ENCODE measurements at places on chromosomes 11 and 22.

DNA sequence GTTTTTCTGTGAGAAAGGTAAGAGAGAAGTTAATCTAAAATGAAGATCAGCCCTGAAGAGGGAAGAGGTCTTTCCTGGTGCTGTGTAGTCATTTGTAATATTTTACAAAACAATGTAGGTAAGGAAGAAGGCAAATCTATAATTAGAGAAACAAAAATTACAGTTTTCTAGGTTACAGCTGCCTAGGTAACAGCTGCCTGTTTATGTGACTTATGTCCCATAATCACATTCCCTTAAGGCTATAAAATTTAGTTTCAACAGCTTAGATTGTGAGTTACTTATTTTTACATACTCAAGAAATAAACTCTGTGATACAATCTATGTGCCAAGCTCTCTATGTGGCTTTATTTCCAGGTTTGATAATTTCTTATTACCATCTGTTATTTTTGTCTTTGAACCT lies 19.8 kb downstream of the LUZP2 start:
- no peak for DNase-seq

DNA sequence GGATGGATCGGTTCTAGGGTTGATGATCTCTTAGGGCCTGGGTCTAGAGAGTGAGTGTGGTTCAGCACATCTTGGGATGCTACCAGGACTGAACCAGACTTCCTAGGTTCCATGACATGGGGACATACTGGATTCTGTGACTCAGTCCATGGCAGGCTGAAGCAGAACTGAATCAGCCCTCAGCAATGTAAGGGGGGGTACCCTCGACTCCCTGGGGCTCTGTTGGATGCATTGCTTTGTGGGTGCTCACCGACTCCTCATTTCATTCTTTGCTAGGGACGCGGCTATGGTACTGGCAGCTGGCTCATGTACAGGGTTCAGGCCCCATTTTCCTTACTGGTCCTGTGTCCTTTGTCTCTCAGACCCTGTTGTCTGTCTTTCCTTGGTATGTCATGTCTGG lies 733 bp upstream of the GRAMD1B start:
- DNase-seq = no peak

DNA sequence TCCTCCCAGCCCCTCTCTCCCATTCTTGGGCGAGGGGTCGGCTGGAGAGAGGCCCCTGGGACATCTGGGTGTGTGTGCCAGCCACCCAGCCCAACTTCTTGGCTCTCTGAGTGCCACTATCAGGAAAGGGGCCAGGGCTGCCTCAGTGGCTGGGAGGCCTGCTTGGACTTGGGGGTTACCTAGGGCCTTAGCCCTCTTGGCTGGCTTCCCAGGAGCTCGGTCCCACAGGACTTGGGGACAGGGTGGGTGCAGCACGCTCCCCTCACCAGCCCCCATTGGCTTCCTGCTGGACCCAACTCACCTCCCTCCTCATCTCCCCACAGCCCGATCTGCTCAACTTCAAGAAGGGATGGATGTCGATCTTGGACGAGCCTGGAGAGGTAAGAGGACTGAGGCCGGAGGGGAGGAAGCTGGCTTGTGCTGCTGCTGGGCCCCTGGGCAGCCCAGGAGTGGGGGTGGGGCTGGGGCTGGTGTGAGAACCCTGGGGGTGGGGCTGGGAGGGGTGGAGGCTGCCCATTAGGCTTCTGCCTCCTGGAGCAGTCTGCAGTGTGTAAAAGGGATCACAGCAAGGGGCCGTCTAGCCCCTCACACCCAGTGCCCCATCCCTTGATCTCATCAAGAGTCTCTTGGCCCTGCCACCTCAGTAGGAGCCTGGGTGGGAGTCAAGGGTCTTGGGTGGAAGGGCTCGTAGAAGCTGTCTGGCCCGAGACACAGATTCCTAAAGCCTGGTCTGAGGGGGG lies 54.8 kb downstream of the TRIOBP start:
- no peak for DNase-seq

DNA sequence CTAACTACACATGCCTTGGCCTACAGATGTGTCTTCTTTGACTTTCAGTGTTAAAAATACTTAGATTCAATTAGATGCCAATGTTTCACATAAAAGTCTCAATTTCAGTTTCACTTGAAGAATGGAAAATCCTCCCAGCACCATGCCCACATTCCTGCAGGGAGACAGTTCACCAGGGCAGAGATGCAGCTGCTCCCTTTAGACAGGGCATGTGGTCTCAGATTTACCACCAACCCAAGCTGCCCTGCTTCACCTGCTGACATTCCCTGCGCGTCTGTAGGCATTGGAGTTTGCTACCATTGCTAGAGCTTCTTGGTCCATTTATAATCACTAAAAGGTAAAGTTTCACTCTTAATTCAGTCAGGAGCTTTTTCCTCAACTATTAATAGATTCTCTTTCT lies 113.9 kb downstream of the ARFGAP2 start:
- DNase-seq = no peak

- DNase-seq = no peak
Measured at GRCh38 chr11:118214210-118214914, 10.4 kb downstream of the JAML start.

DNA sequence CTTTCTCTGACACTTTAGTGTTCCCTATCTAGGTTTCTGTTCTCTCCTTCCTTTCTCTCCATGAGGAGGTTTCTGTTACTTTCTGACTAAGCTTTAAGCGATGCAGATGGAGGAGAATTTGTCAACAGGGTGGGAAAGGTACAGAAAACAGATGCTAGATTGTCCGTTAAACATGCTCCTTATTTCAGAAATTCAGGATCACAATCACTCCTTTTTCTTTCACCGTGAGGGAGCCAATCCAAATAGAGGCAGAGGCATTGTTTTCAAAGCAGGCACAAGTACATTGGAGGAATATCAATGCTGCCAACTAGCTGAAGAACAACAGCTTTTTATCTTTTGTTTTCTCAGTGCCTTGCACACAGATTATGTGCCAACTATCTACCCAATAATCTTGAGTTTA lies 215.7 kb upstream of the FOLH1 start:
- DNase-seq = no peak

- DNase-seq = no peak
Measured at GRCh38 chr22:30511109-30511508, 5.6 kb upstream of the SEC14L4 start.

DNA sequence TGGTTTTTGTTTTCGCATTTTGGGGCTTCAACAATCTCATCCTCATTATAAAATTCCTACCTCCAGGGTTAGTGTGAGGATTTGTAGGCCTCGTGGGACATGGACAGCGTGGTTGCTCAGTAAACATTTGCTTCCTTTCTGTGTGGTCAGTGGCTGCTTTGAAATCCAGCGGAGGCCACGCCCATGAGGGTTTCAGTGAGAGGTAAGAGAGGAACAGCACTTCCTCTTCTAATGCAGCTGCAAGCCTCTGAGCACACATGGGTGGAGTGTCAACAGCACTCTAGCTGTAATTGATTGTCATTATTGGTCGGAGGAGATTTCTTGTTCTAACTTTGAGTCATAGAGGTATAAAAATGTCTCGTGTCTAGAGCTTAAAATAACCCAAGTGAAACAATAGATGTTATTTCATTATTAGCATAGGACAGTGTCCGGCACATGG lies 6.0 kb upstream of the ARHGAP42 start:
- no peak for DNase-seq

GRCh38 chr11:123184531-123184930 lies 10.5 kb downstream of the CLMP start:
- no peak for DNase-seq

DNA sequence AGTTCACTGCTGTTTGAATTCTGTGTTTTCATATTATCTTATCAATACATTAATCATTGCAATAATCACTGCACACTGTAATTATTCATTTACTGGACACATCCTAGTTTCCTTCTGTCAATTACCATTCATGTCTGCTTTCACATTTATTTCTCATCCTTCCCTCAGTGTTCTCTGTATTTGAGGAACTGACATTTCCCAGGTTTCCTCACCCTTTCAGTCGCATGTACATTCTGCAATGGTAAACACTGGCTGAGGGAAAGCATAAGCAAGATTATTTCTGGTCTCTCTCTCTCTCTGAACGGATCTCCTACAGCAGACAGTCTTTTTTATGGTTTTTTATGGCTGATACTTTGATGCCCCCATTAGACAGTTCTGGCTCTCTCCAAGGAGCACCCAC lies 4.2 kb upstream of the HBD start:
- DNase-seq = no peak

DNA sequence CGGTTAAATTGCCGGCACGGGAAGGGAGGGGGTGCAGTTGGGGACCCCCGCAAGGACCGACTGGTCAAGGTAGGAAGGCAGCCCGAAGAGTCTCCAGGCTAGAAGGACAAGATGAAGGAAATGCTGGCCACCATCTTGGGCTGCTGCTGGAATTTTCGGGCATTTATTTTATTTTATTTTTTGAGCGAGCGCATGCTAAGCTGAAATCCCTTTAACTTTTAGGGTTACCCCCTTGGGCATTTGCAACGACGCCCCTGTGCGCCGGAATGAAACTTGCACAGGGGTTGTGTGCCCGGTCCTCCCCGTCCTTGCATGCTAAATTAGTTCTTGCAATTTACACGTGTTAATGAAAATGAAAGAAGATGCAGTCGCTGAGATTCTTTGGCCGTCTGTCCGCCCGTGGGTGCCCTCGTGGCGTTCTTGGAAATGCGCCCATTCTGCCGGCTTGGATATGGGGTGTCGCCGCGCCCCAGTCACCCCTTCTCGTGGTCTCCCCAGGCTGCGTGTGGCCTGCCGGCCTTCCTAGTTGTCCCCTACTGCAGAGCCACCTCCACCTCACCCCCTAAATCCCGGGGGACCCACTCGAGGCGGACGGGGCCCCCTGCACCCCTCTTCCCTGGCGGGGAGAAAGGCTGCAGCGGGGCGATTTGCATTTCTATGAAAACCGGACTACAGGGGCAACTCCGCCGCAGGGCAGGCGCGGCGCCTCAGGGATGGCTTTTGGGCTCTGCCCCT lies 529 bp upstream of the CCND1 start:
- no peak for DNase-seq

DNA sequence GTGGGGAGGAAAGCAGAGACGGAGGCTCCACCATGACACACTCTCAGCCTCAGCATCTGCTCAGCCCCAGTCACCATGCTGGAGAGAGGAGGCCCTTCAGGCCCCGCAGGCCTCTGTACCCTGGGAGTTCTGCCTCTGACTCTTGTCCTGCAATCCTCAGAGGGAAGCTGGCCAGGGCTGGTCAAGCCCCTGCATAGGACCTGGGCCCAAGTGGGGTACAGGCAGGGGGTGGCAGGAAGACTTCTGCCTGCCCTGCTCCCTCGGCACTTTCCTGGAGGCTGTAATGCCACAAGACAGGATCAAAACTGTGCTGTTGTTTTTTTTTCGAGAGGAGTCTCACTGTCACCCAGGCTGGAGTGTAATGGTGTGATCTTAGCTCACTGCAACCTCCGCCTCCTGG lies 33.7 kb downstream of the LRRC74B start:
- no peak for DNase-seq

GRCh38 chr11:93089474-93090102 lies 108.2 kb downstream of the SLC36A4 start:
- no peak for DNase-seq

DNA sequence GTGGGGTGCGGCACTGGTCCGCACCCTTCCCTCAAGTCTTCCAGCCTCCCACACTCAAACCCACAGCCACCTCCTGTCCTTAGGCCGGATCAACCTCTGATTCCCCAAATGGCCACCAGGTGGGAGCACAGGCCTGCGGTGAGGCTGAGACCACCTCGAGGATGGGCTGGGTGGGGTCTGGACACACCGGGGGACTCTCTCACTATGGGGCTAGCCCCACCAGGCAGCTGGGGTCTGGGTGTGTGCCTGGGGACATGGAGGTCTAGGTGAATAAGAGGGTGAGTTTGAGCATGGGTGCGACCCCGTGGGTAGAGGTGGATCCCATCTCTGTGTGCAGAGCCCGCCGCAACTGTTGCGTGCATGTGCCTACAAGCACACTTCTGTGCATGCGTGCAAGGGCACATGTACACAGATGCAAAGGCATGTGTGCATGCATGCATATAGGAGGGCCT lies 32.6 kb downstream of the MYO18B start:
- DNase-seq = no peak

GRCh38 chr22:48918585-48919186 lies 909.0 kb downstream of the BRD1 start:
- DNase-seq = no peak

DNA sequence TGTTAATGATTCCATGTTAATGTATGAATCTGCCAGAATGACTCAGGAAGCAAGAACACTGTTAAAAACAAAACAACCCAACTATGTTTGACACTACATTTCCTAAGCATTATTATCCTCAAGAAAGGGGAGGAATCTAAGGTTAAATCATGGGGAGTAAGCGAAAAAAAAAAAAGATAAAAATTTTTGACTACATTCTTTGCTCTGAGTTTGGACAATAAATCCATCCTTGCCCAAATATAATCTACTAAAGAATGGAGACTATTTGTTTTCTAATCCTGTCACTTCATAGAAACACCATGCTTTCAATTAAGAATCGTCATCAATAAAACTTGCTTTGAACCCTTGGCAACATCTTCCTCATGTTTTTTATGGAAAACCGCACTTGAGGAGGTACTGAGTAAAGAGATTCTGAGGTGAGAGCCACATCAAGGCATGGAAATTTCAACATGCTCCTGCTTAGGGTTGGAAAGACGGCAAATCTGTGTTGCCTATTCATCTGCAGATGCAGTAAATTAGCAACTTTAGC lies 9.7 kb downstream of the MAML2 start:
- DNase-seq = no peak

DNA sequence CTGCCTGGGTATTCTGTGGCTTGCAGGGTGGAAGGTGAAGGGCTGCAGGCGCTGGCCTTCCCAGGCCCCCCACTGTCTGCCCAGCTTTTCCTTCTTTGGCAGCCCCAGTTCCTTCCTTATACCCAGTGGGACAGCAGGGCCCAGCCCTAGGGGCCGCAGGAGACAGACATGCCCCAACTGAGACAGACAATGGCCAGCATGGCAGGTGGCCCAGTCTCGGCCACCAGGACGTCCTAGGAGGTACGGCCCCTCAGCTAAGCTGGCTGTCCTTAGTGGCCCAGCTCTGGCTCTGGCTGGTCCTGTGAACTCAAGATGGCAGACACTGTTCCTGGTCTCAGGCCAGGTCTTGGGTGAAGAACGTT lies 35.9 kb downstream of the RTN4R start:
- DNase-seq = no peak

DNA sequence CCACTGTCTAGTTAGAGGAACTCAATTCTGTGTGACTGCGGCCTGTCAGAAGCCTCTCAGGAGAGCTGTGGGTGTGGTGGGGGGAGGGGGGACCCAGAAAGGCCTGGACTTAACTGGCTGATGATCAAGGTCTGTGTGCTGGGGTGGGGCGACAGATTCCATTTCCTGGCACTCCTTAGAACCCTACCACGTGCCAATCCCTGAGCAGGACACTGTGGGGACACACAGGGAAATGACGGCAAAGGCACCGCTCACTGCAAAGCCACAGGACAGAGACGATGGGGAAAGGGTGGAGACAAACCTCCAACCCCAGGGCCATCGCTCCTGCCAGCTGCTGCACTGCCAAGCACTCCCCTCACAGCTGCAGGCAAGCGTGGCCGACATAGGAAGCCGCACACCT lies 58.4 kb upstream of the BID start:
- no peak for DNase-seq

DNA sequence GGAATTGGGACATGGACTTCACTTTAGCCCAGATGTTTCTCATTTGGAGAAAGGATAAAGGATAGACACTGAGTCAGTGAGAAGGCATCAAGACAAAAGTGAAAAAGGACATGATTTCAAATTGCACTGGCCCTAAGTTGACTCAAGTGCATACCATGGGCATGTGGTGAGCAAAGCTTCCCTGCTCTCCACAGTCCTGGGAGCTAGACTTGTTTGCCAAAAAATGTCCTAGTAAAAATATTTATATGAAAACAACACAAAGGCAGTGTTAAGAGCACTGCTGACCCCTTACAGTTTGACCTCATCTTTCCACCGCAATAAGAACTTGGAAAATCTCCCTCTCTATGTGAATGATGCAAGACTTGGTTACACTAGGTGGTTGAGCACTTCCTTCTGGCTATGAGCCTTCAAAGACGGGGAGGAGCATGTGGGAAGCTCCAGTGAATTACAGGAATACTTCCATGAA lies 46.5 kb upstream of the FIBIN start:
- no peak for DNase-seq
